ENCODE measurements at places on chromosomes 2 and 18. TPM values are rescaled to one million over a fixed set of nuclear protein-coding genes. Genes with fewer than 3 reads are reported as not detected.

Gene ANKRD62
- total RNA-seq: not detected

- no peak for DNase-seq
These were observed 559.5 kb downstream of the PIK3C3 start for GRCh38 chr18:42514512-42514911.

DNA sequence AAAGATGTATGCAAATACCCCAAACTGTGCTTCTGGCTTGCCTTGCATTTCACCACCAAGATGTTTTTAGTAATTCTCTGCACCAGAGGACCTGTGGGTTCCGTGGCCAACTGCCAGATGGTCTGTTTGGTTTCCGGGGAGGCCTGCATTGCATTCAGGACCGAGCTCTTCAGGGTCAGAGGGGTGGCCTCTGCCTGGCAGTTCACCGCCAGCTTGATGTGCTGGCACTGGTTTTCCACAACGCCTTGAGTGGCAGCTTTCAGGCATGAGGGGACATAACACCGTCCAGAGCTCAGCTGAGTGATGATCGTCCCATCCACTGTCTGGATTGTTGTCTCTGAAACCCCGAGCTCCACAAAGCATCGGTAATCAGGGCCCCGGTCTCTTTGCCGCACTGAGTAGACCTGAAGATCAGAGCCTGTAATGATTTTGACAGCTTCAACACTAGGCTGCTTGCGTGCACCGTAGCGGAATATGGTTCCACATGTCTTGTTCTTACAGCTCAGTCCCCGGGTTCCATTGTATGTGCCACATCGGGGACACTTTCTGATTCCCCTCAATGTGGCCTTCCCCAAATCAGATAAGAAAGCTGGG, 9.4 kb downstream of the C2orf42 start:
- no peak for DNase-seq

DNA sequence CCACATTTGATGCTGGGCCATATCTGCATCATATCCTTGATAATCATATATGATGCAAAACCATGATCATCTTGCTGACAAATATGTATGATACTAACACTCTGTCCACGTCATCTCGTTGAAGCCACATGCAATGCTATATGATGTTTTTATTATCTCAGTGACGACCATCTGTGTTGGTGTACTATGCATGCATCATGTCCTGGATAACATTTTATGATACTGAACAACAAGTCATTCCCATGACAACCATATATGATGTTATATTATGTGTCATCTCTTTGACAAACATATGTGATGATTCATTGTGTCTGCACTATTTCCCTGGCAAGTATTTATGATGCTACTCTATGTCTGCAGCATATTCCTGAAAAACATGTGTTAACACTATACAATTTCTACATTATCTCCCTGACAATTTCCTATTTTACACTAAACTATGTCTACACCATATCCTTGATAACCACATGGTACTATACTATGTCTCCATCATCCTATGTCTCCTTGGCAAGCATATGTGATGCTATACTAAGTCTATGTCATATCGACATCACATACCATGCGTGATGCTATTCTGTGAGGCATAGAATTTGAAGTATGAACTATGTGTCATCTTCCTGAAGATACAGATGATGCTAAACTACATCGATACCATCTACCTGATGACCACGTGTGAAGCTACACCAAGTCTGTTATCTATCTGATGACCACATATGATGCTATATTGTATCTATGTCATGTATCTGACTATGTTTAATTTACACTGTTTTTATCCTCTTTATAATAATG, 37.0 kb downstream of the DAW1 start:
- DNase-seq: no peak

Gene GALNT5
- 0.48 TPM for total RNA-seq

Gene UGT1A8
- not detected for total RNA-seq

Gene CREG2
- 31.7 TPM for total RNA-seq
